ENCODE measurements at places on chromosomes 5 and 9. TPM values are rescaled to one million over a fixed set of nuclear protein-coding genes. Genes with fewer than 3 reads are reported as not detected.

Gene TXN
- total RNA-seq, result 207 TPM

Gene TRIM36
- total RNA-seq, result 0.12 TPM

Gene POMT1
- 18.8 TPM for total RNA-seq

Gene BTNL9
- 0.19 TPM for total RNA-seq

Gene LHX3
- total RNA-seq, result not detected

Gene MAMDC4
- total RNA-seq, result 0.37 TPM

Measured in cardiac ventricle fibroblast (primary cell).